Testis (tissue), 5 donors: ENCODE measurements at places on chromosomes 3 and 15.
A peak's percentile ranks its signal among the peaks of the same experiment; 100 is the strongest.

DNA sequence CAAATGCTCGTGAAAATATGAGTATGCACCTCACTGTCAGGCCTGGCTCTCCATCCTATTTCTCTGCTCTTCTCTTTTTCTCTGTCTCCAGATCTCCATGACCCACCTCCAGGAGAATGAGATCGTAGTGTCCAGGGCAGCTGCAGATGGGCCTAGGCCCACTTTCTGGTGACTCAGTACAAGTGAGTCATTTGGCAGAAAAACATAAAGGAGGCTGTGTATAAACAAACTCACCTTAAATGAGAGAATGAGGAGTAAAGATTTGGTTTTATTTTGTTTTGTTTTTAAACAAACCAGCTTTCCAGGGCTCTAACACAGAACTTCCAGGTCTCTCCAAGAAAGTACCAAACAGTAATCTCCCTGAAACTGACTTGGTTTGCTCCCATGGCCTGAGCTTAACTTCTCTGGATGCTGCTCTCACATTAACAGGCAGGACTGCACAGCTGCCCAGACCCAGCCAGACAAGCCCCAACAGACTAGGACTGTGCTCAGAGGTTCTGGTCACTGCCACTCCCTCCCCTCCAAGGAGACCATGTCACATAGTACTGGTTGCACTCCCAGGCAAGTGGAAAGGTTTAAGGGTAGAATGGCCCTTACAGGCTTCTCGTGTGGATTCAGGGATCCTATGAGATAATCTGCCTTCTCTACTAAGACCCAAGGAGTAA is 1.5 kb upstream of the HEG1 start:
- no peak for DNase-seq

GRCh38 chr3:10204921-10205320 is 40.2 kb downstream of the IRAK2 start:
- DNase-seq, result no peak

DNA sequence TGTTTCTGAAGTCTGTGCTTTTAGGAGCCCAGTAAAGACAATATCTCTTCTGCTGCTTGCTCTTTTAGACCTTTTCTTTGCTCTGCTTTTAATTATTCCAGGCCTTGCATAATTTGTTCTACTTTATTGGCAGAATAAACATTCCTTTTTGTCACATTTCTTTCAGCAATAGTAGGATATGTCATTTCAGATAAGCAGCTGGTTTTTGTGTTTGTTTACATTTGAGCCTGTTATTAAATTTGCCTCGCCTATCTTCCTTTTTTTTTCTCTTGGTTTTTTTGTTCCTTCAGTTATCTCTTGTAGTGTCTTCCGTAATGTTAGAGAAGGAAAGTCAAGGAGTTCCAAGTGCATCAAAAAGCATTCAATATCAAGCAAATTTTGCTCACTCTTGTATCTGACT is 16.4 kb downstream of the ZNF654 start:
- no peak for DNase-seq

GRCh38 chr15:66891776-66892175 is 173.6 kb upstream of the SMAD3 start:
- DNase-seq, result peak; percentile 10

- no peak for DNase-seq
These were observed 36.2 kb downstream of the GAP43 start for GRCh38 chr3:115659253-115660220.

- peak; percentile 47 for DNase-seq
These were observed 240.2 kb downstream of the ADAMTS17 start for GRCh38 chr15:100101426-100102089.

- DNase-seq, result no peak
These were observed 267.3 kb downstream of the GAP43 start for GRCh38 chr3:115890579-115890978.

DNA sequence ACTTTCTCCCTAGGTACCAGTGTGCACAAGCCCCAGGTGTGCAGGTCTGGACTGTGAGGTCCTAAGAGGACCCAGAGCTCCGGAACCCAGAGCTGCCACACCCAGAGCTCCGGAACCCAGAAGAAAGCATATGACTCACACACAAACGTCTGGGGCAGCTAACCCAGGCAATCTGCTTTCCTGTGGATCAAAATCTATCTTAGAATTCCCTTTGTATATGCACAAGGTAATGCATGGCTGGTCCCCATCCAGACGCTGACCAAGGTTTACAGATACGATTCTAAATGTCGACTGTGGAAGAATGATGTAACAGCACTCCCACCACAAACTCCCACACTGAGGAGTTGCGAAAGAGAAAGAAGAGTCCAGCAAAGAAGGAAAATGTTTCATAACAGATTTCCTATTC is 15.7 kb downstream of the KCNMB2 start:
- no peak for DNase-seq

DNA sequence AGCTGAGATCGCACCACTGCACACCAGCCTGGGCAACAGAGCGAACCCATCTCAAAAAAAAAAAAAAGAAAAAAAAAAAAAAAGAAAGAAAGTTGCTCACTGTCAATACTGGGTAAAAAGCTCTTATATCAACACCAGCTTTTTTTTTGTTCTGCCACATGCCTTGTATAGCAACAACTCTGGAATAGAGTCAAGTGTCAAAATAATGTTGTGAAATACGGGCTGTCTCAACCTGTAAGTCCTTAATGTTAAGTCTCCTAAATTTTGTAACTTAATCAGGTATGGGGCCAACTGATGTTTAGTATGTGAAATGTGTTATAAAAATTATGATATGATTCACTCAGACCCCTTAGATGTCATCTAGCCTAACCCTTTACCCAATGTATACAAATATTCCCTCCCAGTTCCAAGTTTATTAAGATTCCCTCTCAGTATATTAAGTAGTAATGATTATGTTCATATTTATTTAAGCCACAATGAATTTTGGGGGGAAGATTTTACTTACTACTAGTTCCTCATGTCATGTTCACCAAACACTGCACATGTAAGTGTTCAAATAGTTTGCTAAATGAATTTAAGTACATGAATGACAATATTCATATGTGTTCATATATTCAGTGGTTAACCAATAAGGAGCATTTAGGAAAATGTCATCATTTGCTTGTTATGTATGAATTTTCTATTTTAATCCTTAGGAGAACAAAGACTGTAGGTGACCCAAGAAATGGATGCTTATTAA is 52.2 kb downstream of the GPR160 start:
- DNase-seq, result no peak

DNA sequence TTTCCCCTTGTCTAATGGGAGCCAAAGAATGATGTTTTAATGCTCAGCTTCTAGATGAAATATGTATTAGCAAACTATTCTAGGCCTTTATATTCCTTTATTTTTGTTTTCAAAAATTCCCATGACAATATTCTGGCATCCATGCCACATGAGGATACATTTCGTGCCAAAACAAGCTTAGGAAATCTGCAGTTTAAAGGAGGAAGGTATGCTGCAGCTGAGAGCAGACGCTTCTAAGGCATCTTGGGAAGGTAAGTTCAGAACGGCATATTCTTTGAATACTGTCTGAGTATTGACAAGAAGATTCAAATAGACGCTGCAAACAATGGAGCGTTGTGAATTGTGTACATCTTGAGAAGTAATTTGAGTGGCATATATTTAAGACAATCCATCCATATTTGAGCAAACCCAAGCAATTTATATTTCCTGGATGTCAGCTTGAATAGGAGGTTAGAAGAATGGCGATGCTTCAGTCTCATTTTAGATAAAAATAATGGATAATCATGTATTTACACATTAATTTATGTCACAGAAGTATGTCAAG is 158.6 kb downstream of the RAP2B start:
- DNase-seq, result no peak

GRCh38 chr3:89625945-89626344 is 518.5 kb downstream of the EPHA3 start:
- no peak for DNase-seq

- peak; percentile 27 for DNase-seq
These were observed 1.2 kb downstream of the TBL1XR1 start for GRCh38 chr3:177196008-177196455.
